ENCODE measurements at places on chromosomes 1 and 21. TPM values are rescaled to one million over a fixed set of nuclear protein-coding genes. Genes with fewer than 3 reads are reported as not detected.

DNA sequence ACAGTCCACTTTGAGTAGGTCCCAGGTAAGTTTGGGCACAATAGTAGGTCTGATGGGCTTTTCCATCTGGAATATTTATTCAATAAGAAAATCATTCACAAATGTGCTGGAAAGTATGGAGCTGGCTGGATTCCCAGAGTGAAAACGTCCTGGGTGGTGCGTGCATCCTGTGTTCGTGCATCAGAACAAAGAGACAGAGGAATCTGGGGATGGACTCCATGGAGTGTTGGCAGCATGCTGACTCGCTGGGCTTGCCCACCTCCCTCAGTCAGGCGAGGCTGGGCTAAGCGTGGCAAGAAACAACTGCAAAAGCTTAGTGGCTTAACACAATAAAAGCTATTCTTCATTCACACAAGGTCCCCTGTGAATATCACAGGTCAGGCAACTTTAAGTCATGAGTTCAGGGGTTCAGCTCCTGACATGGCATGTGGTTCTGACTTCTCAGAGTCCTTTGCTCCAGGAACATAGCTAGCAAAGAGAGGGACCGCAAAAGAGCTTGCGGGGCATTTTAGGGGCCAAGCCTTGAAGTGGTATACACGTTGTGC is 151.6 kb upstream of the ZNF644 start:
- no peak for DNase-seq
- no peaks in the 10 kb centered on the region for H3K27me3 ChIP-seq
- H3K4me1 ChIP-seq = peaks cover 3% of the 10 kb centered on the region
- no peaks in the 10 kb centered on the region for H3K36me3 ChIP-seq
- no peak overlapping the region for H3K27ac ChIP-seq
- H3K4me3 ChIP-seq = no peak overlapping the region

GRCh38 chr1:160862203-160863060 is at the start of gene CD244:
CD244 (minus strand) TSS chr1:160862887; CDS start chr1:160862677, 210 bp downstream.
- no peak for DNase-seq
- no peaks in the 10 kb centered on the region for H3K36me3 ChIP-seq
- H3K4me1 ChIP-seq = peaks cover 4% of the 10 kb centered on the region
- no peak within 1 kb of the TSS for H3K27ac ChIP-seq
- H3K4me3 ChIP-seq = no peak within 1 kb of the TSS

DNA sequence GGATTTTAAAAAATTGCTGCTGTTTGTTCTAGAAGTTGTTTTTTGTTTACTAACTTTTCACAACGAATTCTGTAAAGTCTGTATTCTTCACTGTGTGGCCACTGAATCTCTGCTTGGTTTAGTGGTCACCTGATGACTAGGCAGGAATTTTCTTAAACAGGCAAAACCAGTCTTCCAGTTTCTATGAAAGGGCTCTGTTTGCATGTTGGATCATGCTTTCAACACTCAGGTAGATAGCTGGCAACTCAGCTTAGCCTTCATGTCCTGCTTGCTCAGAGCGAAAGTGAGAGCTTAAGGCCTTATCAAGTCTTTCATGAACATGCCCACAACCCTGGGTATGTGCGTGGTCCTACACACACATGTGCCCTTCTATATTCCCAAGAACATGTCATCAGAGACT is 52.4 kb upstream of the CCDC190 start:
- H3K27me3 ChIP-seq = no peaks in the 10 kb centered on the region
- no peak overlapping the region for H3K27ac ChIP-seq
- H3K4me3 ChIP-seq = no peak overlapping the region
- no peaks in the 10 kb centered on the region for H3K36me3 ChIP-seq

RPS6KA1 gene
- total RNA-seq = 11.8 TPM

GRCh38 chr1:231690059-231690458 is 63.5 kb downstream of the DISC1 start:
- no peaks in the 10 kb centered on the region for H3K27me3 ChIP-seq
- H3K36me3 ChIP-seq = peaks cover 16% of the 10 kb centered on the region
- H3K4me3 ChIP-seq = no peak overlapping the region

GRCh38 chr1:87650306-87650705 is 321.6 kb downstream of the LMO4 start:
- no peak overlapping the region for H3K27ac ChIP-seq
- no peaks in the 10 kb centered on the region for H3K27me3 ChIP-seq
- H3K4me3 ChIP-seq = no peak overlapping the region
- H3K36me3 ChIP-seq = no peaks in the 10 kb centered on the region

BCL10 gene
- total RNA-seq = 19.8 TPM

- H3K4me1 ChIP-seq = no peaks in the 10 kb centered on the region
- no peak overlapping the region for H3K27ac ChIP-seq
- DNase-seq = no peak
- H3K4me3 ChIP-seq = no peak overlapping the region
- no peaks in the 10 kb centered on the region for H3K27me3 ChIP-seq
Observed at GRCh38 chr1:184457500-184457899, 70.7 kb downstream of the C1orf21 start.

SRSF4 gene
- total RNA-seq = 54.0 TPM

DNA sequence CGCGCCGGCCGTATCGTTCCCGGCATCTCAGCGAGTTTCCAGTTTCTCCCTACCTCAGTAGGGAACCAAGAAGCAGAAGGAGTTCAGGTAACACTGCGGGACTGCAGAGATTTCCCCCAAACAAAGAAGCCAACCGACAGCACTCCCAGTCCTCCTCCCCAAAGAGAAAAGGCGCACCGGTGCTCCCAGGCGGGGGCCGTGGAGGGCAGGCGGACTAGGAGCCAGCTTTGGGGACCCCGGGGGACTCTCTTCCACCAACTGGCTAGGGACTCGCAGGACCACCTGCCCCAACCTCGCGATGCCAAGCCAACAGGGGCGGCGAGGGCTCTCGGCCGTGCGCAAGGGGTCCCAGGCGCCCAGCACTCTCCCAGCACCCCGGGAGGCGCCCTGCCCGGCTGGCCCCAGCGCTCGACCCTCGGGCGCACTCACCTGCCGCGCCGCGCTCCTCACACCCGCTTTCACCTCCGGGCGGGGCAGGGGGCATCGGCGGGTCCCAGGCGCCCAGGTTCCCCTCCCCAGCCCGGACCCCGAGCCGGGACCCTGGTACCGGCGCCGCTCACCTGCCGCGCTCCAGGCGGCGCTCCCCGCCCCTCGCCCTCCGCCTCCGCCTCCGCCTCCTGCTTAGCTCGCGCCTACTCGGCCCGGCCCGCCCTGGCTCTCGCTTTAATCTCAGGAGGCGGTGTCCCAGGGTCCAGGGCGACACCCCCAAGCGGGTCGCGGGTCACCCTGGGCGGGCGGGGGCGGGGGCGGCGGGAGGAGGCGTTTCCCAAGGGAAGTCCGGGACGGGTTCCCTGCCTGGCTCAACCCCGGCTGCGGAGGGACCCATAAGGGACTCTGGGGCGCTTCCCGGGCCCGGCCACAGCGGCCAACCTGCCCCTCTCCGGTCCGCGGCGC is at the start of gene TMPRSS2:
Gene TMPRSS2, minus strand, starts transcription at position 638 of the 894 bp plus-strand sequence. CDS start 10,025 bp downstream, outside the sequence.
- no peaks in the 10 kb centered on the region for H3K36me3 ChIP-seq
- no peak within 1 kb of the TSS for H3K27ac ChIP-seq
- peaks cover 55% of the 10 kb centered on the region for H3K27me3 ChIP-seq

DNA sequence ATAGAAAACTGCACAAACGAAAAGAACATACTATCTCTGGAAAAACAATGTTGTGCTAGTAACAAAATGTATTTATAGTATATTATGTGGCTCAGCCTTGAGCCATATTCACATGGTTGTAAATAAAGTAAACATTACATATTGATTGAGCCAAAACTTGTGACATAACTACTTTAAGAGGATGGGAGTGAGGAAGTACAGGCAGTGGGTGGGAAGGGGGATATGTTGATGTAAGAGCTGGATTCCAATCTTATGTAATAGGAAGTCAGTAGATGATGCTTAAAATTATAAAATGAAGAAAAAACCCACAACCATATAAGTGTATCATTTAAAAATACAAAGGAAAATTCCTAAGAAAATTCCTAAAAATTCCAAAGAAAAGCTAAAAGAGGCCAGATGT is 42.7 kb downstream of the RHOU start:
- H3K27me3 ChIP-seq = no peaks in the 10 kb centered on the region
- H3K4me1 ChIP-seq = no peaks in the 10 kb centered on the region
- no peak overlapping the region for H3K4me3 ChIP-seq
- no peaks in the 10 kb centered on the region for H3K36me3 ChIP-seq

DNA sequence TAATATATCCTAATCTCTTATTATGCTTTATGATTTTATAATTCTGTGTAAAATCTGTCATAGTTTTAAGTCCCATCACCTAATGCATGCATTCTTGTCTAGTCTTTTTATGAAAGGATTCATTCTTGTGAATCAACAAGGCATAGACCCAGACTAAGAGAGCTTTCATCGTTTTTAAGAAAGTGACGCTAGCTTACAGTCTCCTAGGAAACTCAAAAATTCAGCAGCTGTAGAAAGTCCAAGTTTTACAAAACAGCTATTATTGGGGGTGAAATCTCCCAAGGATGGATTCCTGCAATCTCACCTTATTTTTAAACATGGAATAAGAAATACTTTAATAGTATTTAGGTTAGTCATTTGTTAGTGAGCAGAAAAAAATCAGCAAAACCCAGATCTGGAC is 104.7 kb downstream of the NCAM2 start:
- H3K4me3 ChIP-seq = peak overlapping the region; percentile 9
- H3K36me3 ChIP-seq = no peaks in the 10 kb centered on the region
- no peaks in the 10 kb centered on the region for H3K27me3 ChIP-seq
- H3K4me1 ChIP-seq = no peaks in the 10 kb centered on the region
- H3K27ac ChIP-seq = peak overlapping the region; percentile 84

DNA sequence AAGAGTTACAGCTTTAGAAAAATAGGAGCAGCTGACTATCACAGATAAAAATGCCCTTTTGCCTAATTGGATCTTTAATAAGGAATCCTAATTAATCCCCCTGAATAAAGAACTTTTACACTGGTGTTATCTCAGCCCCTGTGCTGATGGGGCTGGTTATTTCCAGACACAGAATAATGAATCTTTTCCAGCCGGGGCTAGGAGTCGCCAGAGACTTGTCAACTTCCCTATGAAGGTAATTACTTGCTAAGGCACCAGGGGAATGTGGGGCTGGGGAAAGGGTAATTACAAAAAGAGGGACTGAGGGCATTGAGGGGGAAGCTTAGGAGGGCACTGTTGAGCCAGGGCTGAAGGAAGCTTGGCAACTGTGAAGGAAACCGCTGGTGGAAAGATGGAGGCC is 34.5 kb downstream of the HMGB4 start:
- no peaks in the 10 kb centered on the region for H3K27me3 ChIP-seq
- no peak for DNase-seq
- peaks cover 6% of the 10 kb centered on the region for H3K36me3 ChIP-seq
- H3K27ac ChIP-seq = no peak overlapping the region
- no peak overlapping the region for H3K4me3 ChIP-seq

GRCh38 chr21:40923407-40923806 is 76.4 kb upstream of the DSCAM start:
- no peak for DNase-seq
- H3K27me3 ChIP-seq = no peaks in the 10 kb centered on the region
- H3K4me1 ChIP-seq = no peaks in the 10 kb centered on the region
- no peak overlapping the region for H3K27ac ChIP-seq
- H3K4me3 ChIP-seq = no peak overlapping the region

DNA sequence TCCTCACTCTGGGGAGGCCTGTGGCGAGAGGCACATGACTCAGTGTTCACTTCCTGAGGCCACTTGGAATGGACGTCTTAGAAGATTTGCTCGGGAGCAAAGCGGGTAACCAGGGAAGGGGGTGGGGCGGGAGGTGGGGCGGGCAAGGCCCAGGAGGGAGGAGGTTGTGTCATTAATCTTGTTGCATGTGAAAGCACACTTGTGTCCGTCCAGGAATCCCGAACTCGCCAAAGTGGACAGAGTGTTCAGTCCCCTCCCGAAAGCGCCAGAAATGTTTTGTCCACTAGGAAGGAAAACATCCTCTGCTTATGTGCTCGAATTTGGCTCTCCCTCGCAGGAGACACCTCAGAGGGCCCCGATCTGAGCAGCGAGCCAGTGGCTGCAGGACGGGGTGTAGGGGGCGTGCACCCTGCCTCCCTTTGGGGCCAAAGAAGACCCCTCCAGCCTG is 84.2 kb downstream of the SPSB1 start:
- H3K36me3 ChIP-seq = no peaks in the 10 kb centered on the region
- no peak overlapping the region for H3K27ac ChIP-seq
- no peak for DNase-seq

- H3K36me3 ChIP-seq = no peaks in the 10 kb centered on the region
- no peak for DNase-seq
- no peaks in the 10 kb centered on the region for H3K27me3 ChIP-seq
- H3K4me3 ChIP-seq = no peak overlapping the region
- H3K4me1 ChIP-seq = no peaks in the 10 kb centered on the region
Observed at GRCh38 chr21:21137986-21138385, 139.8 kb downstream of the NCAM2 start.

PPP1R12B gene
- 45.2 TPM for total RNA-seq

FAM72B gene
- total RNA-seq = 2.5 TPM

- no peak for DNase-seq
- H3K36me3 ChIP-seq = no peaks in the 10 kb centered on the region
- no peak overlapping the region for H3K4me3 ChIP-seq
Observed at GRCh38 chr1:232579958-232580941, 49.7 kb downstream of the SIPA1L2 start.

DNA sequence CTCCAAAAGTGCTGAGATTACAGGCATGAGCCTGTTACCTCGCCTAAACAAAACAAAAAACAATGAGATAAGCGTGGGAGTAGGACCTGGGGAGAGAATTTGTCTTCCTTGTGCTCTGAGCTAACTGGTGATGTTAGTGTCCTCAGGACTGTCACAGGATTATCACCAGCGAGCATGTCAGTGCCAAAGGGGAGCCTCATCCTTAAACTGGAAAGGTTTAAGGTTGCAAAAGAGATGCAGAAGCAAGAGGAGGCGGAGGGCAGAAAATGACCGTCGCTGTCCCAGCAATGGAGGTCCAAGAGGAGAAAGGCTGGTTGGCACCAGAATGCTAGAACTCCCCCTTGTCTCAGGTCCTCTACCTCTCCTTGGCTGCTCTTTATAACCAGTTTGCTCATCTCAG is 3.9 kb downstream of the SYPL2 start:
- H3K4me1 ChIP-seq = peaks cover 17% of the 10 kb centered on the region
- peaks cover 62% of the 10 kb centered on the region for H3K27me3 ChIP-seq
- H3K4me3 ChIP-seq = no peak overlapping the region
- H3K36me3 ChIP-seq = no peaks in the 10 kb centered on the region

- no peaks in the 10 kb centered on the region for H3K36me3 ChIP-seq
- DNase-seq = peak; percentile 43
- no peaks in the 10 kb centered on the region for H3K4me1 ChIP-seq
- H3K27me3 ChIP-seq = no peaks in the 10 kb centered on the region
Observed at GRCh38 chr1:105337420-105337819, 1587.7 kb downstream of the AMY1C start.

CLCA1 gene
- total RNA-seq = 0.10 TPM

DNA sequence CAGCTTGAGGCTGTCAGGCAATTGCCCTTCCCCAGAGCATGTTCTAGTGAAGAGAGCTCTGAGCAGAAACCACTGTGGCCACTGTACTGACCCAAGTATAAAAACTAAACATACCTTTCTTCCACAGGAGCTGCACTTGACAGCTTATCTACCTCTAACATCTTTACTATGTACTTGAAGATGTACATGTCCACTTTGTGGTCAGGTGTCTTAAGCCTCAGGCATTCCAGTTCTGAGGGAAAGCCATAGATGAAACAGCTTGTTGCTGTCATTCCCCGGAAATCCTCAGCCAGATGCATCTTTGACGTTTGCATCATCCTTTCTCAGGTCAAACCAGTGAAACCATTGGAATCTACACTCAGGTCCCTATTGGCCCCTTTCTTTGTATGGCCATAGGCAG is 70.4 kb downstream of the CHRM3 start:
- no peak overlapping the region for H3K27ac ChIP-seq
- no peak overlapping the region for H3K4me3 ChIP-seq
- DNase-seq = no peak
- no peaks in the 10 kb centered on the region for H3K36me3 ChIP-seq
